ENCODE measurements at places on chromosomes 2 and 18.

- no peak for DNase-seq
Observed at GRCh38 chr2:99445065-99445464, 44.8 kb downstream of the REV1 start.

DNA sequence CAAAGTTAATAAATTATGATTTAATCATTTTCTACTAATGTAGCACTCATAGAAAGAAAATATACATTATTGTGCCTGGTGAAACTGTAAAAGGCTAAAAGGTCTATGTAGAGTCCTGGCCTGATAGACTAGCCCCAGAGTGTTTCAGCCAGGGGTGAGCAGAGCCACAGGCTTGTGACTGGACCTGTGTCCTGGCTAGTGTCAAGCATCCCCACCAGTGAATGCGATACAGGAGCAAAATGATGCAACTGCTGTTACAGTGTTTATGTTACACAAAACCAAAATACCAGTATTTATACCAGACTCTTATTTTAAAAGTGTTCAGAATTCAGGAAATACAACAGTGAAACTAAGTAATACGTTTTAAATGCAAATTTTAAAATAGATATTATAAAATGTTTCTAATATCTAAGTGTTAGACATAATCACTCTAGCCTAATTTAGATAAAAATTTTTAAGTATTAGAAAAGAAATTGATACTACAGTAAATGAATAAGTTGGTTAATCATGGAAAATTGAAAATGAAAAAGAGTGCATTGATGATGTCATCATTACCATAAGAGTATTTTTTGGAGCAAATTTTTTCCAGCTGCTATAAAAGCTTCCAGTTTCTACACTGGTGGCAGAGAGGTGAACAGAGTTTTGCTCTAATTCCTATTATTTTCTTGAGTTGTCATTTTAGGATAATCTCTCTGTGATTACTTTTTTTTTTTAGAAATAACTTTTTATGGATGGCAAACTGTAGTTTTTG is 6.2 kb upstream of the TSPYL6 start:
- DNase-seq, result no peak

DNA sequence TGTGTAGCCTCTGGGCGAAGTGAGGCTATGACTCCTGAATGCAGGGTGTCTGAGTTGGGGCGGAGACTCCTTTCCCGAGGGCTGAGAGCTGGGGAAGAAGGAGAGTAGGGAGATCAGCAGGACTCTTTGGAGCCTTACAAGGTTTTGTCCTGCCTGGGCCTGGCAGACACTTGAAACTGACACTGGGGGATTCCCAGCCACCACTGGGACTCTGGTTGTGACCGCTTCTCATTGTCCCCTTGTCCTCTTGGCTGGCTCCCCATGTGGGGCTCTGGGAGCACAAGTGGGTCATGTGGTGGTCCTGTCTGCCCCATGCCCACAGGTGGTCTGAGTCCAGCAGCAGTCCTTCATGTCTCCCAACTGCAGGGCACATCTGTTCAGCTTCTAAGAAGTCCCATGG is 78.2 kb upstream of the MGAT4A start:
- no peak for DNase-seq

DNA sequence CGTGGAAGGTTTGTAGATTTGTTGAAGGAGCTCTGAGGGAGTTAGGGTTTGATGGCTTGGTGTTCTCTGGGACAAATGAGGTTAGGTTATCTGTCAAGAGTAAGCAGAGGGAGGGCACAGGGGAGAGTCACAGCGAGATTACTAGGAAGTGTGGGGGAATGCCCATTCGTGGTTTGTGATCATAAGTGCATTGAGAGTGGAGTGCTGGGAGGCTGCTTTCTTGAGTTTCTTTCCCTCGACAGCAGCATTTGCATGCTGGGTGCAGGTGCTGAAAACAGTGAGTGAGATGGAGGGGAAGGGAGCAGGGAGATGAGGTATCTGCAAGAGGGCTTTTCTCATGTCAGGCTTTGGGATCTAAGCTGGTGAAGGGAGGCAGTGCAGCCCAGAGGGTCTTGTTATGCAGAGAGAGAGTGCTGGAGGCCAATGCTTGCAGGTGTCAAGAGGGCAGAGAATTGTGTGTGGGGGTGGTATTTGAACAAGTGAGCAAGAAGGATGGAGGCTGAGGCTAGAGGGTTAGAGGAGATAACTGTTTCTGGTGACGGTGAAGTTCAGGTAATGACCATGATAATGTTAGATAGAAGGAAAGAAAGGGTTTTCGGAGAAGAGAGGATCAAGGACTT is 8.8 kb downstream of the RALB start:
- DNase-seq, result no peak

DNA sequence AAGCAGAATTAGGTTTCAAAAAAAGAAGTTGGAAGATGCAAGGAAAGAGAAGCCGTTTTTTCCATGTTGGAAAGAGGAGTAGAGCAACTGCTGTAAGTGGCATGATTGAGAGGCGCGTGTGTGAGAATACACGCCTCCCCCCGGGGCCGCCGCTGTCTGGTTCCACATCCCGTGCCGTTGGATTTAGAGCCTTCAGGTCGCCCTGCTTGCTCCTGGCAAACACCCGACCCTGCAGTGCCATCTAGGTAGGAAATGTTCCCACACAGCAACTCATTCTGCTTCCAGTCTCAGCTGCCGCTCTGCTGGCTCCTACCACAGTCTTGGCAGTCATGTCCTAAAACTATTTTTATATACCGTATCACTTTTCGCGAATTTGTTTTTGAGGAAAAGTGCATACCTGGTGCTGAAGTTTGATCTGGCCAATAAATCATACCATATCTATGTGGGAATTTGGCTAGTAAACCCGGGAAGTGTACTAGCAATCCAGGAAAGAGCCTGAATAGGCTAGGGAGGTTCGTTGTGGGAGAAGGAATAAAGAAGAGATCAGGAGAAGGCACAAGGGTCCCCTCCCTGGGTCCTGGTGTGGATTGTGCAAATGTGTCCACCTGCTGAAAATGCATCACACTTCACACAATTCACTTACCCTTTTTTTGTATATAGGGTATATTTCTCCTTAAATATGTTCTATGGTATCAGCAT is 372.7 kb downstream of the FBXO15 start:
- no peak for DNase-seq

GRCh38 chr2:158509928-158510797 is 53.4 kb downstream of the PKP4 start:
- no peak for DNase-seq

DNA sequence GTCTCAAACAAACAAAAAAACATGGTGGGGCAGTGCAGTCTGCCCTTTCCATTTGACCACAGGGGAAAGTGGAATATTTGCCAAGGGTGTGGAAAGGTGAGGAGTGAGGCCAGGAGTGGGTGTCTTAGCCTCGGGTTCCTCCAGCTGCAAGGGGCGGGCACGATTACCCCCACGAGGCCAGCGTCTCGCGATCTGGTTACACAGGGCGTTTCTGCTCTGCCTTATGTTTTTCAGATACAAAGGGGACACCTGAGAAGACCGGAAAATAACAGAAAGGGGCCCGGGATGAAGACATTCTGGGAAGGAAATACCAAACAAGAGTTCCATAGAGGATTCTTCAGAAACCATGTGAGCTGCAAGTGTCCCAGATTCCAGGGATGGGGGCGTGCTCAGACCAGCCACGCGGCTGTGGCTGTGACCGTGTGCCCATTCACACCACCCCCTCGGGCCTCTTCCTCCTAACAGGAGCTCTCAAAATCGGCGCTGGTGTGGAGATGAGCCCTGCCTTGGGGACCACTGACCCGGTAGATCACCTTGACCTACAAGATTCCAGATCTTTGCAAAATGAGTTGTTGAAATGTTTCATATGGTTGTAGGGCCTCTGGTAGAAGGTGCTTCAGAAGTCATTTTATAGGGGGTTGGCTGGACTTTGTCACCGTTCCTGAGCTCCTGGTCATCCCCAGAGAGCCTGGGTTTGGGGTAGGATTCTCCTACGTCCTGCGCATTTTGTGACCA is 34.2 kb downstream of the FAM178B start:
- no peak for DNase-seq

GRCh38 chr2:109408043-109408335 is 205.8 kb downstream of the SEPTIN10 start:
- DNase-seq, result no peak

DNA sequence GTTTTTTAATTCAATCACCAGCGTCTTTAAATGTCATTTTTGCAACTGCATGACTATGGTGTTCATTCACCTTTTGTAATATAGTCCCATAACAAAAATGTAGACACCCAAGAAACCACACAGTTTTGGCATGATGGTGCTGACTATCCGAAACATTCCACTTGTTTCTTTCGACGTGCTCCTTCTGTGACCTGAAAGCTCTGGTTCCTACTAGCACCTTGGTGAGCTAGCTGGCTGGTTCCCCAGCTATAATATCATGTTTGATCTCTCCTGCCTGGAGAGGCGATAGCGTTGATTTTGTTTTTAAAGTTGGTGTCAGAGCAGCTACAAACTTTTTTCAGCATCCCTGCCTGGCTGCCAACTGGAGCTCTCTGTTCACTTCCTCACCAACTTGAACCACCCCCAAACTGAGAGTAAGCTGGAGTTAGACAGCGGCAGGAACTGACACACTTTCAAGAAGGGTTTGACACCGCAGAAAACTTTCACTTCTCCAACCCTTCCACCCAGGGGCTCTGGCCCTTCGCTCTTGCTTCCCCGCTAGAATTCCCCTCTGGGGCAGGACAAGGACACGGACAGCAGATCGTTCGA is 1.1 kb downstream of the ATAD2B start:
- peak; percentile 39 for DNase-seq

GRCh38 chr2:119715409-119716283 is 36.6 kb downstream of the TMEM177 start:
- DNase-seq, result no peak

DNA sequence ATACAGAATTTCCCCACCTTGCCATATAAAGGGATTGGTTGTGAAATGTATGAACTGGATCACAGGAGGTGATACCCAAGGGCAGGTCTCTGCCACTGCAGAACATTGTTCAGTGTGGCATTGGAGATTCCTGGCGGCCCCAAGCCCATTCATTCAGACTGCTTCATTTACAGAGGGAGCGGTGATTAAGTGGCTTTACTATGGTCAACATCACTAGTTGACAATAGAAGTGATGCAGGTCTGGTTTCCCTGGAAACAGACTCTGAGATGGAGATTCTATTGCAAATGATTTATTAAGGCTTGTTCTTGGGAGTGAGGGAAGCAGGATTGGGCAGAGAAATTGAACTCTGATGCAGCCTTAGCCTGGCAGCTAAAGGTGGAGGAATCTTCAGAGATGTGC is 62.4 kb downstream of the ZDBF2 start:
- DNase-seq, result no peak

DNA sequence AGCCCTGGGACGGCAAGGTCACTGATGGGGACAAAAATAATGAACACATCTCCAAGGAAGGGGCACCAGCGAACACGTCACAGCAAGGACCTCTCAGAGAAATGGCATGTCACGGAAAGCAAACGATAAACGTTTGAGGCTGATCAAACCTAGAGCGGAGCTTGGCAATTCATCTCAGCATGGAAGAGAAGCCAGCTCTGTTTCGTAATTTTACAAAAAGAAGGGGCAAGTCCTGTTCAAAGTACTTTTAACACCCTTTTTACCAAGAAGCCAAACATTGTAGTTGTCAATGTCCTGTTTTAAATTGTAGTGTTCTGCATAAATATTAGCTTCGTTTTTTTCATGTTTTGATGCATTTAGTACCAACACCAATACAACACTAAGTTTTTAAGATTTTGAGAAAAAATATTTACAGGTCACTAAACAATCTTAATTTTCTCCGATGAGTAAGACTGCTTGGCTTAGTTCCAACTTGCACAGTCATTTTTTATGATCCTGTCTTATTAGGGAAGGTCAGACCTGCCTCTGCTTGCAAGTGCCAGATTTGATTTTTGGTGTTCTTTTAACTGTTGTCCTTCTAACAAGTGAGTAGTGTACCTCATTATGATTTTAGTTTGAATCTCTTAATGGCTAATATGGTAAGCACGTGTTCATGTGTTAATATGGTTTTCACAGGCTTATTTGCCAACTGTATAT is 818.5 kb upstream of the SALL3 start:
- no peak for DNase-seq

- DNase-seq, result no peak
Observed at GRCh38 chr2:43220229-43220751, 6.1 kb downstream of the ZFP36L2 start.

- DNase-seq, result no peak
Observed at GRCh38 chr18:27583466-27583865, 398.4 kb upstream of the CHST9 start.

GRCh38 chr2:96099861-96100798 is 16.2 kb downstream of the ADRA2B start:
- DNase-seq, result no peak

DNA sequence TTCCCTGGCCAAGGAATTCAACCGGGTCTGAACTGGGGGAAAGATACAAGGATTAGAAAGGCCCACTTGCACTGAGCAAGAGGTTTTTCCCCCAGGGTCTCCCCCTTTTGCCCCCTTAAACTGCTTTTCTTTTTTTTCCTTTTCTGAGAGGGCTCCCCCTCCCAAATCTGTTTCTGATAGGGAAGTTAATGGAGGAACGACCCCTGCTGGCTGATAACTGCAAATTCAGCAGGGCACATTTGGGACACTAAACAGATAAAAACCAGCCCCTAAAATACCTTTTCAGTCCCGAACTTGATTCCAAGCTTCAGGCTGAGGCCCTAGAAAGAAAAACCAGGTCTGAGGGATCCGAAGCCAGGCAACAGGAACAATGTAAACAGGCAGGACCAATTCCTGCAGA is 1012.4 kb upstream of the CRIM1 start:
- no peak for DNase-seq

- DNase-seq, result no peak
Observed at GRCh38 chr2:119748135-119748534, 11.6 kb upstream of the PTPN4 start.

DNA sequence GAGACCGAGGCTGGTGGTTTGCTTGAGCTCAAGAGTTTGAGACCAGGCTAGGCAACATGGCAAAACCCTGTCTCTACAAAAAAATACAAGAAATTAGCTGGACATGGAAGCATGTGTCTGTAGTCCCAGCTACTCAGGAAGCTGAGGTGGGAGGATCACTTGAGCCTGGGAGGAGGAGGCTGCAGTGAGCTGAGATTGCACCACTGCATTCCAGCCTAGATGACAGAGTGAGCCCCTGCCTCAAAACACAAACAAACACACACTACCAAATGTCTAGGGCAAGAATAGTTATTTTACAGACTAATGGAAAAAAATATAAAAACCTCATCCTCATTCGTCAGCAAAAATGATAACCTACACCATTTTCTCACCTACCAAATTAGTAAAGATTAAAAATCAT is 15.3 kb downstream of the BUB1 start:
- DNase-seq, result no peak

DNA sequence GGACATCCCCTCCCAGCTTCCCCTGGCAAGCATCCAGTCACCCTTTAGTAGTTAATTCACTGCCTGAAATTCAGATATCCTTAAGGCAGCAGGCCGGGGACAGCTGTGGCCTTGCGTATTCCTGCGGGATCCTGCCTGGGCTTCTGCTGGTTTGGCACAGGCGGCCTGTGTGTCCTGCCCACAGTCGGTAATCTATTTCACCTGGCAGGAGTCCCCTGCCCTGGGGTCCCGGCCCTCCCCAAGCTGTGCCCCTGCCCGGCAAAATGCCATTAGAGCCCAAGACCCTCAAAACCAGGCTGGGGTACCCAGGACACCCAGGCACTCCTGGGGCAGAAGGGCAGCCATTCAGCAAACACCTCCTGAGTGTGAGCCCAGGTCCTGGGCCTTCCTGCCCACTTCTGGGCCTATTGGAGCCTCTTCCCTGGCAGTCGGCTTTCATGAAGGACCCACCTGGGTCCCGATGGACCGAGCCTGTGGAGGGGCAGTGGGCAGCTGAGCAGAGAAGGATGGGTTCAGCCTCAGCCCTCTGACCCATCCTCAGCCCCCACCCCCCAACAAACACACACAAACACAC is 11.6 kb downstream of the CROCC2 start:
- no peak for DNase-seq

GRCh38 chr2:71463342-71463654 is 9.9 kb downstream of the DYSF start:
- DNase-seq, result no peak
